Neural progenitor cell (in vitro differentiated cells): ENCODE measurements at places on chromosomes 1 and 21. TPM values are rescaled to one million over a fixed set of nuclear protein-coding genes. Genes with fewer than 3 reads are reported as not detected.

RPL11 gene
- 1,388 and 2,503 TPM in 2 replicates for total RNA-seq

PTGS2 gene
- total RNA-seq: 0.03 and 0.37 TPM in 2 replicates

OR14K1 gene
- not detected in 2 replicates for total RNA-seq

CHRM3 gene
- total RNA-seq: 2.4 and 4.5 TPM in 2 replicates
